Left ventricle myocardium inferior (tissue), 1 donor: ENCODE measurements at places on chromosomes 16 and 17. TPM values are rescaled to one million over a fixed set of nuclear protein-coding genes. Genes with fewer than 3 reads are reported as not detected.

DNA sequence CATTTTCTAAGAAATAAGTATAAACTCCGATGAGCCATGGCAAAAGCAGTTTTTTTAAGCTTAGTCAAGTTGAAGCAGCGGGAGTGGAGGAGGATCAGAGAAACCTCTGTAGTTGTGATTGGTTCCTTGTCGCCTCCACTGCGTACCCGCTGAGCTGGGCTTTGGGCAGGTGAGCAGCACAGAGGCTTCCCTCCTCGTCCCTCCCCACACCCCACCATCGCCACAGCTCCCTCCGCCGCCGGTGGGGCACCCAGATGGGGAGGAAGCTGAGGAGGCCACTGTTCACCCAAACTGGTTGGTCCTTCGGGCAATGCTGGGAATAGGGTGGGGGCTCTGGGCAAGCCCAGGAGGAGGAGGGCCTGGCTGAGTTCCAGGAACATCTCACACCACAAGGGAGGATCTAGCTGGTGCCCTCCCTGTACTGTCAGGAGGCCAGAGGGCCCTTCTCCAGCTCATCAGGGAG is 5.2 kb upstream of the MRPL38 start:
- H3K27ac ChIP-seq, result no peak overlapping the region
- no peak for DNase-seq
- no peak overlapping the region for H3K4me3 ChIP-seq
- H3K4me1 ChIP-seq, result peaks cover 25% of the 10 kb centered on the region

DNA sequence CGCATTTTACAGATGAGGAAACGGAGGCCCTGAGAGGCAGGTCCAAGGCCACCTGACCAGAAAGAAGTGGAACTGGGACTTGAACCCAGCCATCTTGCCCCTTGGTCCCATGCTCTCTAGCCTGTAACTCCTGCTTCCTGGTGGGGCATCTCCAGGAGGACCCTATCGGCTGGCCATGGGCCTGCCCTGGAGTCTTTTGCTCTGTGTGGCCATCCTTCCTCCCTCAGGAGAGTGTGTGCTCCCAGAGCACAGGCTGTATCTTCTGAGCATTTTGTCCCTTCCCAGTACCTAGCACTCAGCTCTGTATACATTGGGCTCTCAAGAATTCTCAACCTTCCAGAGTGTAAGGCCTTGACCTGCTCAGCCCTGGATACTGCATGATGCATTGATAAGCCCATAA is 28.4 kb upstream of the STH start:
- no peaks in the 10 kb centered on the region for H3K36me3 ChIP-seq
- no peak for DNase-seq
- no peak overlapping the region for H3K27ac ChIP-seq
- peaks cover 21% of the 10 kb centered on the region for H3K4me1 ChIP-seq

CHST4 gene
- total RNA-seq, result not detected

DNA sequence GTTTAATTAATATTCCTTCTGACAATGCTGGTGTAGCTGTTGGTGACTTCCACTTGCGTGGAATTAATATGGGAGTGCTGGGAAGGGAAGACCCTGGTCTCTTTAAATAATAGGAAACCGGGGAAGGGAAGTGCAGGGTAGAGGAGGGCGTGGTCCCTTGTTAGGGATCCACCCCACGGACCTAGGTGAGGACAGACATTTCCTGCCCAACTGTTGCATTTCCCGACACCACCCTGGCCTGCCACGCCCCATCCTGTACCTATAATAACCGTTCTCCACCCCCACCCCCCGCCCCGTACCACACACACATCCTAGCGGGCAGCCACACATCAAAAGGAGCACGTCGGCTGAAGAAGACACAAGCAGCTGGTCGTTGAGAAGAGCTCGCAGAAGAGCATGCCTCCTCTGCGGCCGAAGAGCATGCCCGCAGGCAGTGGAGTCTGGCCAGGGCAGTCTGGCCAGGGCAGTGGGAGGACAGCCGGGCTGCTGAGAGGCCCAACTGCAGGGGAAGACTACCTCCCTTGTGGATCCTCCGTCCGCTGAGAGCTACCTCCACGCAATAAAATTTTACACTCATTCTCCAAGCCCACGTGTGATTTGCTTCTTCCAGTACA is 36.8 kb upstream of the MMD start:
- DNase-seq, result no peak
- H3K27ac ChIP-seq, result peak overlapping the region; percentile 25
- H3K27me3 ChIP-seq, result no peaks in the 10 kb centered on the region
- H3K36me3 ChIP-seq, result no peaks in the 10 kb centered on the region
- no peak overlapping the region for H3K4me3 ChIP-seq

PYDC1 gene
- total RNA-seq, result not detected

DNA sequence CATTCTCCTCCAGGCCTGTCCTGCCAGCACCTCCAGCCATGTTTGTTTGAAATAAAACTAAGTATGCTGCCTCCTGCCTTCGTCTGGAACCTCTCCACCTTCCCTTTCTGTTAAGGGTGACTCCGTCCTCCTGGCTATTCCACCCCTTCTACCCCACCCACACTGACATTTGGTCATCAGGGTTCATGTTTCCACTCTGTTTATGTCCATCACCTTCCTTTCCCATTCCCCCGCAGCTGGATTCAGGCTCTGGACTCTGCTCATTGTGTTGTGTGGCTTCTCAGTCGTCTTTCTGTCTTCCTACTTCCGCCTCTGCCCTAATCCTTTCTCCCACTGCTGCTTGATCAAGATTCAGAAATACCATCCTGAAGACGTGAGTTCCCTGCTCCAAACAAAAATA is 28.6 kb downstream of the EPN2 start:
- no peak for DNase-seq
- peak overlapping the region; percentile 33 for H3K27ac ChIP-seq
- H3K36me3 ChIP-seq, result no peaks in the 10 kb centered on the region
- no peaks in the 10 kb centered on the region for H3K27me3 ChIP-seq
- no peak overlapping the region for H3K4me3 ChIP-seq

CCL1 gene
- not detected for total RNA-seq

- no peaks in the 10 kb centered on the region for H3K27me3 ChIP-seq
- peaks cover 5% of the 10 kb centered on the region for H3K36me3 ChIP-seq
- peaks cover 20% of the 10 kb centered on the region for H3K4me1 ChIP-seq
- no peak for DNase-seq
- H3K4me3 ChIP-seq, result peak overlapping the region; percentile 41
Observed at GRCh38 chr17:76791053-76791980, 53.4 kb downstream of the MFSD11 start.

GRCh38 chr16:4852221-4852872 is 5.1 kb downstream of the UBN1 start:
- no peak for DNase-seq
- no peak overlapping the region for H3K4me3 ChIP-seq
- peaks cover 45% of the 10 kb centered on the region for H3K36me3 ChIP-seq
- H3K4me1 ChIP-seq, result peaks cover 62% of the 10 kb centered on the region

USP10 gene
- total RNA-seq, result 66.7 TPM

DNA sequence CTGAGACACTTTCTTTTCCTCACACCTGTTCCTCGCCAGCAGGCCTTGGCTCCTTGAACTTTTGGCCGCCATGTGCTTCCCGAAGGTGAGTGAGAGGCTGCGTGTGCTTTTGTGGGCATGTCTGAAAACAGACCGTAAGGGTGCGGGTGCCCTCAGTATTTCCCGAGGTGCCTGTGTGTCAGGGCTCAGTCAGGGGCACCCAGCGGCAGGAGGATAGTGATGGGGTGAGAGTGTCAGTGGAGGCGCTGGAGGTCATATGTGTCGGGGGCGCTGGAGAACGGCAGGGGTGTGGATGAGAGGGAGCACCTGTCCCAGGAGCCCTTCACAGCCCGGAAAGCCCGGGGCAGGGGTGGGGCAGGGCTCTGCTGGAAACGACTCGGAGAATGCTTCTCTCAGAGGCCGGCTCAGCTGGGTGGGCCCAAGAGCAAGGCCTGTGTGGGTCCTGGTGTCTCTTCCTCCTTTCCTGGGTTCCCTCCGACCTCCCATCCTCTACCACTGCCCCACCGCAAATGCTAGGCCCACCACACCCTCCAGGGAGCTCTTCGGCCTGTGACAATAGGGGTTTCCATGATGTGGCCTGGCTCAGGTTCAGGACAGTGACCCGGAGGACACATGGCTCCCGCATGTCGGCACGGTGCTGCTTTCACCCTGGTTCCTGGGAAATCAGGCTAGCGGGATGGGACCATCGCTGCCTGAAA is 451 bp downstream of the IL32 start:
- no peak for DNase-seq
- peak overlapping the region; percentile 80 for H3K27ac ChIP-seq
- H3K4me1 ChIP-seq, result peaks cover 31% of the 10 kb centered on the region
- H3K4me3 ChIP-seq, result peak overlapping the region; percentile 69
- H3K27me3 ChIP-seq, result no peaks in the 10 kb centered on the region

DNA sequence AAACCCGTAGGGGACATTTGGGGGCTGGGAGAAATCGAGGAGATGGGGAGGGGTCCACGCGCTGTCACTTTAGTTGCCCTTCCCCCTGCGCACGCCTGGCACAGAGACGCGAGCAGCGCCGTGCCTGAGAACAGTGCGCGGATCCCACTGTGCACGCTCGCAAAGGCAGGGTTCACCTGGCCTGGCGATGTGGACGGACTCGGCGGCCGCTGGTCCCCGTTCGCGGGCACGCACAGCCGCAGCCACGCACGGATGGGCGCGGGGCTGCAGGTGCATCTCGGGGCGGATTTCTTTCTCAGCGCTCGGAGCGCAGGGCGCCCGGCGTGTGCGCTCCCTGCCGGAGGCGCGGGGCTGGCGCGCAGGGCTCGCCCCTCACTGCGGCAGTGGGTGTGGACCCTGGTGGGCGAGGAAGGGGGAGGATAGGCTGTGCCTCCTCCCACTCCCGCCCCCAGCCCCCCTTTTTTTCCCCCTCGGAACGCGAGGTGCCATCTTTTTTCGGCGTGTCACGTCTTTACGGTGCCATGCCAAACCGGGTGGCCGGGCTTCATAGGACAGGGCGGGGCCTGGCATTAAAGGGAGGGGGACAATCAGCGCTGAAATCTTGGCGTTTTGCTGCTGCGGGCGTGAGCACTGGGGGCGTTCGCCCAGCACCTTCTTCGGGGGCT is 1.1 kb downstream of the MAPT start:
- peak overlapping the region; percentile 97 for H3K4me3 ChIP-seq
- H3K4me1 ChIP-seq, result peaks cover 38% of the 10 kb centered on the region
- H3K27me3 ChIP-seq, result peaks cover 57% of the 10 kb centered on the region
- no peaks in the 10 kb centered on the region for H3K36me3 ChIP-seq

GRCh38 chr17:29757788-29758187 is 135.1 kb upstream of the CORO6 start:
- H3K27me3 ChIP-seq, result no peaks in the 10 kb centered on the region
- peak overlapping the region; percentile 78 for H3K4me3 ChIP-seq
- H3K36me3 ChIP-seq, result peaks cover 12% of the 10 kb centered on the region
- peaks cover 33% of the 10 kb centered on the region for H3K4me1 ChIP-seq
- DNase-seq, result no peak

DNA sequence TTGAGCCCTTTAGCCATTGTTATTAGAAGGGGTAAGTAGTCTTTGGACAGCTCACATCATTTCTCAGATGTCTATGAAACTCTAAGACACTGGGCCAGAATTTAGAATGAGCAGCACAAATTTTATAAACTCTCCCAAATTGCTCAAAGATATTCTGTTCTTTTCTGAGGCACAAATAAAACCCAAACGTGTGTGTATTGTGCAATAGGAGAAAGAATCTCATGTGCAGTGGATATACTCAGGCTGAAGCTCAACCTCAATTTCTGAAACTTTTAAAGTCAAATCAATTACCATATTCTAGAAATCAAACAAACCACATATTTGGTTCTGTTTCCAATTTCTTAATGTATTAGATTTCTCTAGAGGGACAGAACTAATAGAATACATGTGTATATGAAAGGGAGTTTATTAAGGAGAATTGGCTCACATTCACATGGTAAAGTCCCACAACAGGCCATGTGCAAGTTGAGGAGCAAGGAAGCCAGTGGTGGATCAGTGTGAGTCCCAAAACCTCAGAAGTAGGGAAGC is 403.6 kb downstream of the RBFOX1 start:
- H3K36me3 ChIP-seq, result no peaks in the 10 kb centered on the region
- no peaks in the 10 kb centered on the region for H3K27me3 ChIP-seq
- H3K27ac ChIP-seq, result no peak overlapping the region
- H3K4me1 ChIP-seq, result no peaks in the 10 kb centered on the region
- H3K4me3 ChIP-seq, result no peak overlapping the region

AKAP10 gene
- 12.9 TPM for total RNA-seq

DNA sequence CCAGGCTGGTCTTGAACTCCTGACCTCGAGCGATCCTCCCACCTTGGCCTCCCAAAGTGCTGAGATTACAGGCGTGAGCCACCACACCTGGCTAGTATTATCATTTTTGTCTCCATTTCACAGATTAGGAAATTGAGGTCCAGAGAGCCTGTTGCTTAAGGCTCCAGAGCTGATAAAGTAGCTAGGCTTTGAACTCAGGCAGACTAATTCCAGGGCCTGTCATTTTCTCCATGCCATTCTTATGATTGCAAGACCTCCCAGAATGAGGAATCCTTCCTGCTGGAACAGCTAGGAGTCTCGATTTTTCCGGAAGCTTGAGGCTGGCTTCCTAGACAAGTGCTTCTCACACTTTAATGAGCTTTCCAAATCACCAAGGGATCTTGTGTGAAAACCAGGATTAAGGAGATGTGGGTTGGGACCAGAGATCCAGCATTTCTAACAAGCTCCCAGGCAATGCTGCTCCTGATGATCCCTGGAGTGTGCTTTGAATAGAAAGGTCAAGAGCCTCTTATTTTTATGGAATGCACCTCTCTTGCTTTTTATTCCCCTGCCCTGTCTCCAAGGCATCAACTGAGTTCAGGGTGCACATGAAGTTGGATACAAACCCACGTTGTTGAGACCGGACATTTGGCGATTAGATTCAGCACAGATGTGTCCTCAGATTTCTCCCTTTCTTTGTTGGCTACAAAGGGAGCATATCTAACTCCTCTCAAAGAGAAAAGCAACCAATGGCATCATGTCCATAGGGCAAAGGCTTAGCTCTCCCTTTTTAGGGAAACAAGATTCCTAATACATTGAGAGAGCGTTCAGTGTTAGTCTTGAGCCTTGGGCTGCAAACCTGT is 40.3 kb upstream of the FAM20A start:
- H3K27me3 ChIP-seq, result peaks cover 8% of the 10 kb centered on the region
- peak overlapping the region; percentile 7 for H3K27ac ChIP-seq
- H3K4me3 ChIP-seq, result no peak overlapping the region
- no peak for DNase-seq

GRCh38 chr16:81276323-81276722 is 37.8 kb downstream of the BCO1 start:
- no peak overlapping the region for H3K27ac ChIP-seq
- no peaks in the 10 kb centered on the region for H3K4me1 ChIP-seq
- no peaks in the 10 kb centered on the region for H3K27me3 ChIP-seq
- H3K4me3 ChIP-seq, result no peak overlapping the region

- H3K4me3 ChIP-seq, result no peak overlapping the region
- DNase-seq, result no peak
- H3K27me3 ChIP-seq, result no peaks in the 10 kb centered on the region
- H3K4me1 ChIP-seq, result no peaks in the 10 kb centered on the region
Observed at GRCh38 chr16:63461248-63461841, 1425.1 kb upstream of the CDH8 start.

- no peaks in the 10 kb centered on the region for H3K36me3 ChIP-seq
- no peaks in the 10 kb centered on the region for H3K4me1 ChIP-seq
- no peak for DNase-seq
- peaks cover 38% of the 10 kb centered on the region for H3K27me3 ChIP-seq
- H3K4me3 ChIP-seq, result no peak overlapping the region
- no peak overlapping the region for H3K27ac ChIP-seq
Observed at GRCh38 chr17:50618941-50619340, 15.7 kb upstream of the ABCC3 start.

PHKB gene
- total RNA-seq, result 63.2 TPM

KRT28 gene
- not detected for total RNA-seq

LRRC37A gene
- 1.2 TPM for total RNA-seq

GRCh38 chr17:37162800-37163199 is 213.0 kb upstream of the C17orf78 start:
- no peak for DNase-seq
- H3K36me3 ChIP-seq, result peaks cover 22% of the 10 kb centered on the region
- no peak overlapping the region for H3K4me3 ChIP-seq
- H3K27me3 ChIP-seq, result no peaks in the 10 kb centered on the region
- no peak overlapping the region for H3K27ac ChIP-seq

HNF1B gene
- not detected for total RNA-seq

PIGS gene
- 38.2 TPM for total RNA-seq
